Dermis microvascular lymphatic vessel endothelial cell (primary cell): ENCODE measurements at places on chromosomes 1 and 21. TPM values are rescaled to one million over a fixed set of nuclear protein-coding genes. Genes with fewer than 3 reads are reported as not detected.
A peak's percentile ranks its signal among the peaks of the same experiment; 100 is the strongest.

DNA sequence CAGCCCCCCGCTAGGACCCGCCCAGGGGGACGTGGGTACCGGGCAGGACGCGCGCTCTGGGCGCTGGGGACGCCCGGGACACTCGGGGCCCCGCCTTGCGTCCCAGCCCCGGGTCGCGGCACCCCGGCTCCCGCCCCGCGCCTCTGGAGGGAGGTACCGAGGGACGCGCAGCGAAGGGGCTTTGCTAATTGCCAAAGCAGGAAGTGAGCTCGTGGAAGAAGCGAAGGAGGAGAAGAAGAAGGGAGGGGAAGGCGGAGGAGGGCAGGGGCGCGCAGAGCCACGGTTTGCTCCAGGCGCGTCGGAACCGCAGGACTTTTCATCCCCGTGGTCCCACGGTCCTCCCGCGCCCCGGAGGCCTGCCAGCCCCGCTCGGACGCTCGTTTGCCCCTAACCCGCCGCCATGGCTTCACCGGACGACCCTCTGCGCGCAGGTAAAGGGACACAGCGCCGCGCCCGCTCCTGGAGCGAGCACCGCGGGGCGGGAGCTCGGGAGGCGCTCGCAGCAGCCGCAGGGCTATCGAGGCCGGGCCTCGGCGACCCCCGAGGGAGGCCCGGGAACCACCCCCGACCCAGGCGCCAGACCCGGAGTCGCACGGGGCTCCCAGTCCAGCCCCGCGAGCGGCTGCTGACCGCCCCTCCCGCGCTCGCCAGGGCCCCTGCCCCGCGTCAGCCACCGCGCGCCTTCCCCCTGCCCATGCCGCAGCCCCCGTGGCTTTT lies 1.3 kb downstream of the EDARADD start:
- no peak for DNase-seq

Gene ZBTB21
- 3.0 and 4.2 TPM in 2 replicates for total RNA-seq

DNA sequence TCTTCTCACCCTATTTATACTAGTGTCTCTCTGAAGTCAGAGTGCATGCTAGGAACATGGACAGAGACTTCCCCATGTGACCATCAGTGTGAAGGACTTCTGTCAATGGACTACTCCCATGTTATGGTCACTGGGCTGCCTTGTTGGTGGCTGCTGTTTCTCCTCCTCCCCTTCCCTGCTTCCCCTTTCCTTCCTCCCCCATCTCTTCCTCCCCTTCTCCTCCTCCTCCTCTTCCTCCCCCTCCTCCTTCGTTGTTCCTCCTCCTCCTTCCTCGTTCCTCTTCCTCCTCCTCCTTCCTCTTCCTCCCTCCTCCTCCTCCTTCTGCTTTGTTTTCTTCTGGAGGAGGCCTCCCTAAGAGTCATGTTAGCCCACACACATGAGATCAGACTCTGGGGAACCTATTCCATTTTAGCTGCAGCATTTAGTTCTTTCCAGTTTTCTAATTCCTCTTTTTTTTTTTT lies 35.8 kb downstream of the IER5 start:
- DNase-seq = no peak

GRCh38 chr1:43481491-43481890 lies 27.8 kb upstream of the HYI start:
- no peak for DNase-seq

Gene HCRTR1
- total RNA-seq = 0.77 and 2.8 TPM in 2 replicates

Gene CSMD2
- under 0.01 TPM in 2 replicates for total RNA-seq

Gene OR2M3
- not detected in 2 replicates for total RNA-seq

- DNase-seq = no peak
Measured at GRCh38 chr1:67213948-67214347, 47.7 kb downstream of the IL23R start.

DNA sequence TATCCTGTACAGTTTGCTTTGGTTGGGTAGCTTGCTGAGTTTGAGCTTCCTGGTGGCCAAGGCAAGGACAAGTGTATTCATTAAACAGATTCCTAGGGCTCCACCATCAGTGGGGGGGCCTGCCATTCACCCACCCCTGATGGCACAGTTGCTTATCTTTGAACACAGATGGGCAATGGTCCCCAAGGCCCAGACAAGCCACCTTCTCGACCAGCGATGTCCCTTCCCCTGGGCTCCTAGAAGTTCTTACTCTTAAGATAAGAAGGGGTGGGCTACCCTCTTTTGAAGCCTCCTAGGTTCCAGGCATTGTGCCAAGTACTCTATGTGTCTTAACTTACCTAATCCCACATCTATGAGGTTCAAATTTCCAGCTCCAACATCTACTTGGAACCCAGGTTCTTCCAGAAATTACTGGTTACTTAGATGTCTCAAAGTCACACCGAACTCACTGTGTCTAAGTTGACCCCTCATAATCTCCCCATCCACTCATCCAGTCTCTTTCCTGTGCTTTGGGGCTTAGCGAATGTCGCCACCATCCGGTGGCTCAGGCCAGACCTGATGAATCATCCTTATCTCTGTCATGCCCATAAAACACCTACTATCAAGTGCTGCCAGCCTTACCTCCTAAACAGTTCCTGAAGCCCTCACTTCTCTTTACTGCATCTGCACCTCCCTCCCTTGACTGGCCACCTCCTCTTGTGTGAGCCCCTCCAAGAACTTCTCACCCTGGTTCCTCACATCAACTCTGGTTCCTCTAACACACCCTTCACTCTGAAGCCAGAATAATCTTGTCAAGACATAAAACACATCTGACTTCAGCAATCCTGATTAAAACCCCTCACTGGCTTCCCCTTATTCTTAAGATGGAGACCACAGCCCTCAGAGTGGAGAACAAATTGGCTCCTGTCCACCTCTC lies 50.1 kb downstream of the KLHDC7A start:
- peak; percentile 5 for DNase-seq

Gene HNRNPU
- total RNA-seq = 191 and 257 TPM in 2 replicates

GRCh38 chr1:1665815-1666251 lies 7.0 kb upstream of the CDK11B start:
- DNase-seq = no peak
